ENCODE measurements at places on chromosomes 7 and 10.

DNA sequence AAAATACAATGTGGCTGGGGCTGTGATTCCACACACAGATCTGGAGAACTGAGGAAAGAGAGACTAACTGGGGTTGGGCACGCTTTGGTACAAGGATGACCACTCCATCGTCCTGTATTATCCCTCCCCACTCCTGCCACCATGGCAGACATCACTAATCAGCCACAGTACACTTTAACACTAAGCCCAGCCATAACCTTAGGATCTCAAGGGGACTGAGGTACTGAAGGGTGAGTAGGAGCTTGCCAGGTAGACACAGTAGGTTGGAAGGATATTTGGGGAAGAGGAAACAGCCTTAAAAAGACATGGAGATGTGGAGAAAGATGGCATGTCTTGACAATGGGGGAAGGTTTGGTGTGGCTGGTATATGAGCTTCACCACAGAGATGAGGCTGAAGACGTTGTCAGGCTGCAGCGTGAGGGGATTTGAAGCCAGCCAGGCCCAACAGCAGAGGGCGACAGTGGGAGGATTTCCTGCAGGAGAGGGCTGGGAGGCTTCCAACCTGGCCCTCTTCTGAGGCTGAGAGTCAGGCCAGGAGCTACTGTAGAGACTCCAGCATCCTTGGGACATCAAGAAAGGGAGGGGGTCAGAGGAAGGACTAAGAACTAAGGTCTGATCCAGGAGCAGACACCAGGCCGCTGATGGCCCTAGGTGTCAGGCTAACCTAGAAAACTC is 58.6 kb upstream of the COL13A1 start:
- no peak for DNase-seq

GRCh38 chr10:26468700-26469099 is 30.6 kb downstream of the APBB1IP start:
- DNase-seq = no peak

DNA sequence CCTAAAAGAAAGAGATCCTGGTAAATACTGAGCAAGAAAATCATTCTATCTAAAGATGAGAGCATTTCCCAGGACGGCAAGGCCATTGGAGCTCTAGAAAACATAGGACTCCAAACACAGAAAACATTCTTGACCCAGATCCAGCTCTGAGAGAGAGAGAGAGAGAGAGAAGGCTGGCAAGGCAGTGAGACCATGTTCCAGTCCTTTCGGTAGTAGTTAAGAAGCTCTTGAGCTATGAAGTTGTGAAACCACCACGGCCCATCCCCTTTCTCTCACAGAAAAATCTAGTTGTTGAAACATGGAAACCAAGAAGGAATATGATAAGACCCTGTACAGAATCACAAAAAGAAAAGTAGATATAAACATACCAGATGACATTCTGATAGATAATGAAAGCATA is 212.4 kb upstream of the NPSR1 start:
- no peak for DNase-seq

GRCh38 chr7:100372256-100372655 is 1.0 kb upstream of the PILRA start:
- DNase-seq = no peak
